ENCODE measurements at places on chromosomes 3 and 15. TPM values are rescaled to one million over a fixed set of nuclear protein-coding genes. Genes with fewer than 3 reads are reported as not detected.
A peak's percentile ranks its signal among the peaks of the same experiment; 100 is the strongest.

DNA sequence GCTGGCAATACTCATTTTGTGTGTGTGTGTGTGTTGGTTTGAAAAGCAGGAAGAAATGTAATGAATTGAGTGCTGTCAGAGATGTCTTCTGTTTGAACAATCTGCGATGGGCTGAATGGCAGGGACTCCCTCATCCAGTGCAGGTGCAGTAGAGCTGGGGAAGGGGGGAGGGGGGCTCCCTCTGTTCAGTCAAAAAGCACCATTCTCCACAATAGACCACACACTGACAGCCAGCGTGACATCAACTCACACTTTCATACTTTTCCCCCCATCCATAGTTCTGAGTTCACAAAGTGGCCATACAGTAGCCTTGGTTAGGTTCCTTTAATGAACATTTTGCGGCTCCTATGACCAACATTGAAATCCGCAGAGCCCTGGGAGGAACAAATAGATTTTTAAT lies 10.4 kb downstream of the SOX2 start:
- no peak for DNase-seq

DNA sequence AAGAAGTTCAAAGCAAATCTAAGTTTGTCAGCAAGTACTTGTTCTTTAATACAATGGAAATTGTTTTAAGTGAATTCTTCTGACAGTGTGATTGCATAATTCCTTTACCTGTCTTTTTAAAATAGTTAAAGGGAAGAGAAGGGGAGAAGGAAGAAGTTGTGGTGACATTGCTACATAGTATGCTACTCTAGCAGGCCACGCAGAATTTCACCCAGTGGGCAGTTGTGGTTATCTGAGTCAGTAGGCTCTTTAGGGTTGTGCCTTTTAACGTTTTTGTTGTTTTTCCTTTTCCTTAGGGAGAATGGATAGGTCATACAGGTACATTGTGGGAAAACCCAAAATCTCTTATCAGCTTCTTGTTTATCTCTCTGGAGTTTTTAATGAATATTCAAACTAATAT lies 40.4 kb downstream of the KIF15 start:
- no peak for DNase-seq

DNA sequence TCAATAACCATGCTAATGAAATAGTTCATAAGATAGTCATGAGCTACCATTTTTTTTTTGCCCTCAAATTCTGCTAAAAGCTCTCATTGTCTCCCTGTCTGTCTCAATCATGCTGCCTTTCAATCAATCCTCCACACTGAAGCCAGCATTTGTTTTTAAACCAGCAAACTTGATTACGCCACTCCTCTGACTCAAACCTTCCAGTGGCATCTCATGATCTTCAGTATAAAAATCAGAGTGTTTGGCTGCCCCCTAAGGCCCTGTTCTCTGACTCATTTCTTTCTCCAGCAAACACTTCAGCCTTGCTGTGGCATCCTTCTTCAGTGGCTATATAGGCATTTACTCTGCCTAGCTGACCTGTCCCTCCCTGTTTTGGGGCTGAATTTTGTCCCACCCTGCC lies 36.0 kb upstream of the EOMES start:
- DNase-seq: no peak

DNA sequence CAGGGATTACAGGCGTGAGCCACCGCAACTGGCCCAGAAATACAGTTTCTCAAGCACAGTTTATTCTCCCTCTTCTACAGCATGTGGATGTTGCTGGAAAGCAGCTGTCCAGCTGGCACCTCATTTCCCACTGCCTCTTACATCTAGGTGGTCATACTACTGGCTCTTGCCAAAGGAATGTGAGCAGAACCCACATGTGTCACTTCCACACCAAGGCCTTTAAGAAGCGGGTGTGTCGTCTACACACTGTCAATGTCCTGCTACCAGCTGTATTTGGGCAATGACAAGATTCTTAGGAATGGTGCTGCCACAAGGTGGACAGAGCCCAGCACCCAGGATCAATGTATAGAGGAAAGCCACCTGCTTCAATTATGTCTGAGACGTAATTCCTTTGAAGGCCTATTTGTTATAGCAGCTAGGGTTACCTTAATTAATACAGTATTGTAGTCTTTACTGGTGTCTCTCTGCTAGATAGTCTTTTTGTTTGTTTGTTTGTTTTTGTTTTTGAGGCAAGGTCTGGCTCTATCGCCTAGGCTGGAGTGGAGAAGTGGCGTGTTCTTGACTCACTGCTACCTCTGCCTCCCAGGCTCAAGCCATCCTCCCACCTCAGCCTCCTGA lies 15.1 kb upstream of the RAB7A start:
- no peak for DNase-seq

DNA sequence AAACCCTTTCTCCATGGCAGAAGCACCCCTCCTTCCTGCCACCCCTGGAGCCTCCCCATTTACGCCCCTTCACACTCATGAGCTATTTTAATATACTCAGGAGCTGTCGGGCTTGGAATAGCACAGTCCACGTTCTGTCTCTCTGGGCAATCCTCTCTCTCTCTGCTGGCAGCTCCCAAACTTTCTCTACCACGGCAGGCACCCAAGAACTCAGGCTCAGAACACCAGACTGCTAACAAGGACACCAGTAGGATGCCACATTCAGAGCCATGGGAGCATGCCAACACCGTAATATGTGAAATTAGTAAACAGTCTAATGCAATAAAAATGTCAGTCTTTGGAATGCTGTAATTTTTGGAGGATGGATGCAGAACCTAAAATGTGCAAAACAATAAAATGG lies 19.3 kb downstream of the TNFAIP8L3 start:
- DNase-seq: no peak

DNA sequence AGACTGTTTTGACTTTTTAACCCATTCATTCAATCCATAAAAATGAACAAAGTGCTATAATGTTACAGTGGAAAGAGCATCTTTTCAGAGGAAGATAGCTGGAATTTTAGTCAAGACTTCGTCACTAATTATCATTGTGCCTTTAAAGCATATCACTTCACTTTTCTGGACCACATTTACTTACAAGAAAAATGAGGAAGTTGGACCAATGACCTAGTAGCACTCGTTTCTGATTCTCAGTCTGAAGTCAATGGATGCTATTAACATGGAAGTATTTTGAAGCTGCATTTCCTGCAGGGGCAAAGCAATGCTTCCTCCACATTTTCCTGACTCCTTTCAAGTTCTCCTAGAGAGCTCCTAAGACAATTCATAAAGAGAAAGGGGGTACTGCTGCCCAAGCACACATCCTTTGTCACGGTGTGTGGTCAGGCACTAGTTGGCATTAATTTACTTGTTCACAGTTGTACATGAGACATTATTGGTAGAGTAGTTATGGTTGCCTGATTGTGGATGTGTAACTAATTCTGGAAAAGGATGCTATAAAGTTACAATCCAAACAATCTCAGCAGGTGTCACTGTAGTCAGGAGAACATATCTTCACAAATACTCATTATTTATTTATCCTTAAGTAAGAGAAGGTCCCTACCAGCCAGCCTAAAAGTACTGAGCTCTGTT lies 1049.1 kb downstream of the FHIT start:
- no peak for DNase-seq

GRCh38 chr3:195185583-195185982 lies 85.4 kb downstream of the XXYLT1 start:
- no peak for DNase-seq

DNA sequence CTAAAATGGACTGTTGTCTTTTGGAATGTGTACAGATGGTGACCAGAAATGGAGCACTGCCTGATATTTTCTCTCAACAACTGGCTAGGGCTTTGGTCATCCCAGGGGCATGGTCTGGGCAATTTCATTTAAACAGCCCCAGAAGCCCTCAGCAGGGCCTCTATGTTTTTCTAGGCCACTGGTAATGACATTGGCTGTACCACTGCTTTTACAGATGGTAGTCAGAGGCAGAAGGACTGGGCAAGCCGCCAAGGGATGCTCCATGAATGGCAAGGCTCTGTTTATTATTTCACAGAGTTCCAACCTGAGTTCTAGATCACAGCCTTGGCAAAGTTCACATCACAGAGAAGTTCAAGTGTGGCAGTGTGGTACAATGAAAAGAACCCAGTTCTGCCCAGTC lies 37.0 kb upstream of the LMCD1 start:
- DNase-seq: no peak

- peak; percentile 75 for DNase-seq
Observed at GRCh38 chr3:143135150-143135549, 15.6 kb downstream of the CHST2 start.

DNA sequence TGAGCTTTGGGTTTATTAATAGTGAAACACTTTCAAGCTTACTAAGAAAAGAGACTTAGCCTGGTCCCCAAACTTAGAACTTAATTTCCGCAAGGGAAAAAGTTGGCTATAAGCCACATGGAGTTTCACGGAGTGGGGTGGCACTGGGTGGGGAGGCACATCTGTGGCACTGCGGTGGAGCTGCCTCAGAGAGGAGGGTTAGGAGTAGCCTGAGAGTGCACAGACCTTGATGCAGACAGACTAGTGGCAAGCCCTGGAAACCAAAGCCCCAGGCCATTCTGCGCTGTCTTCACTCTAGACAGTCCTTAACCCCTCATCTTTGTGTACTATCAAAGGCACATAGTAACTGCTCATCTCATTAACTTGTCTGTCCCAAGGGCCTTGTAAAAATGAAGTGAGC lies 22.0 kb downstream of the CXCR6 start:
- no peak for DNase-seq

DNA sequence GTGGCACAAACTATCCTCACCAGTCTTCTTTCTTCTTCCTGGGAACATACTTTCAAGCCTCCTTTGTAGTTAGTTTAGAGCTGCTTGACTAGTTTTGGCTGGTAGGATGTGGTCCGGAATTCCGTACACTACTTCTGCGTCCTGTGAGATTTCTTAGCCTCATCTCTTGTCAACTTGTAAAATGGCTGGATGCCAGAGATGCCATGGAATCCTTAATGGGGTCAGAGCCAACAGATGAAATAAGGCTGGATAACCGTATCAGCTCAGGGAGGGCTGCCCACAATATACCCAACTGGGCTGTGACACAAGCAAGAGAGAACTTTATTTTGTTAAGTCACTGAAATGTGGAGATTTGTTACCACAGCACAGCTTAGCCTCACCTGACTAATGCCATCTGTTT lies 466.9 kb upstream of the MDFIC2 start:
- no peak for DNase-seq

GRCh38 chr15:77864211-77865105 lies 213.1 kb downstream of the TBC1D2B start:
- DNase-seq: no peak

DNA sequence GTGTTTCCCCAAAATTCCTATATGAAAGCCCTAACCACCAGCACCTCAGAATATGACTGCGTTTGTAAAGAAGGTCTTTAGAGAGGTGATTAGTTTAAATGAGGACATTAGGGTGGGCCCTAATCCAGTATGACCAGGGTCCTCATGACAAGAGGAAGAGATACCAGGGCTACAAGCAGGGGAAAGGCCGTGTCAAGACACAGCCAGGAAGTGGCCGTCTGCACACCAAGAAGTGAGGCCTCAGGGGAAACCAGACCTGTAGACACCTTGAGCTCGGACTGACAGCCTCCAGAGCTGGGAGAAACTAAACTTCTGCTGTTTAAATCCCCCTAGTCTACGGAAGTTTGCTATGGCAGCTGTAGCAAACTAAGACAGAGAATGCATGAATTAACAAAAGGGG lies 14.2 kb downstream of the KIF7 start:
- DNase-seq: no peak

- DNase-seq: no peak
Observed at GRCh38 chr15:70863450-70864218, 9.7 kb upstream of the LARP6 start.

DNA sequence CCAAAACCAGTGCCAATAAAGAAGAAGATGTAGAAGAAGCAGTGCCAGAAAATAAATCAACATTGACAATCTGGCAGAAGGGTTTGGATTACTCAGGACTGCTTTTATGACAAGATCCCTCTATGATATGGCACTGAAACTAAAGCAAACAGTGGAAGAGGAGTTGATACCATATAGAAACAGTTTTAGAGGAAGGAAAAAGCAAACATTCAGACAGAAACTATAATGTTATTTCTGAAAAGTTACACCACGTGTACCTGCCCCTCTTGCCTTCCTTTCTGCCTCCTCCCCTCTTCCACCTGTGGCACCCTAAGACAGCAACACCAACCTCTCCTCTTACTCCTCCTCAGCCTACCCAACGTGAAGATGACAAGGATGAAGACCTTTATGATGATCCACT lies 63.0 kb downstream of the SFMBT1 start:
- DNase-seq: no peak

- DNase-seq: no peak
Observed at GRCh38 chr3:133455960-133456359, 56.1 kb downstream of the BFSP2 start.

- peak; percentile 78 for DNase-seq
Observed at GRCh38 chr3:129576514-129577352, 29.7 kb downstream of the PLXND1 start.

- no peak for DNase-seq
Observed at GRCh38 chr3:143586576-143586975, 261.7 kb downstream of the SLC9A9 start.

DNA sequence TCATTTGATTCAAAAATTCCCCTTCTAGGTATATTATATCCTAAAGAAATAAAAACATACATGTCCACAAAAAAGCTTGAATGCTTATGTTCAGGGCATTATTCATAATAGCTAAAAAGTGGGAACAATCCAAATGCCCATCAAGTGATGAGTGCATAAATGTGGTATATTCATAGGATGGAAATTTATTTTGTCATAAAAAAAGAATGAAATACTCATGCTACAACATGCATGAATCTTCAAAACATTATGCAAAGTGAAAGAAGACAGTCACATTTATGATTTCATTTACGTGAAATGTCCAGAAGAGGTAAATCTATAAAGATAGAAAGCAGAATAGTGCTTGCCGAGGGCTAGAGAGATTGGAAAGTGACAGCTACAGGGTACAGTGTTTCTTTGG lies 83.6 kb upstream of the SLC25A36 start:
- no peak for DNase-seq

- DNase-seq: peak; percentile 99
Observed at GRCh38 chr3:179526989-179527391, 35.7 kb upstream of the ACTL6A start.

DNA sequence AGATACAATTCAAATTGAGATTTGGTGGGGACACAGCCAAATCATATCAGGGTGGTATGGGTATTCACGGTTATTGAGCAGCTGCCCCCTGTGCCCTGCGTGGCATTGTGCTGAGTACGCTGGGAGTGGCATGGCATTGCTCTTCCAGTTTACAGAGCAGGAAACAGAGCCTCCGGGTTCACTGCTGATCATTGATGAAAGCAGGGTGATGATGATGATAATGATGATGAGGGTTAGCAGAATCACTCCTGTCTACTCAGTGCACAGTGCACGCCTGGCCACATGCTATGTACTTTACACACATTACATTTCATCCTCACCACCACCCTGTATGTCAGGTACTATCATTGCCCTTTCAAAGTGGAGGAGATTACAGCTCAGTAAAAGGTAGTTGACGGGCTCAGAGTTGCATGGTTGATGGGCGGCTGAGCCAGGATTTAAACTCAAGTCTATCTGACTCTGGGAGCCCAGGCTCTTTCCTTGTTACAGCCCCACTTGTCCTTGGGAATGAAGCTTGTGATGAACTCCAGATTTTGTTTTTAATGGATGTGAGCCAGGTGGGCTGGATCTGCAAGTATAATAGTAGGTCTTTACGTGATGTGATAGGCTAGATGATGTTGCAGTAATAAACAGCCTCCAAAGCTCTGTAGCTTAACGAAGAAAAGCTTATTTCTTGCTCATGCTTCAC lies 87.6 kb upstream of the MYZAP start:
- peak; percentile 76 for DNase-seq

The AADAC gene
- polyA plus RNA-seq: 1.3 TPM

The NME9 gene
- 1.7 TPM for polyA plus RNA-seq

The CPLX3 gene
- polyA plus RNA-seq: not detected

The RHOV gene
- 3.0 TPM for polyA plus RNA-seq

The ATP8B4 gene
- polyA plus RNA-seq: 5.1 TPM

The FBXW12 gene
- polyA plus RNA-seq: not detected
